ENCODE measurements at places on chromosomes 12 and 14.

- DNase-seq: no peak
These were observed 25.3 kb downstream of the PHLDA1 start for GRCh38 chr12:76006028-76006925.

- DNase-seq: no peak
These were observed 458.4 kb upstream of the RGS6 start for GRCh38 chr14:71473843-71474242.

DNA sequence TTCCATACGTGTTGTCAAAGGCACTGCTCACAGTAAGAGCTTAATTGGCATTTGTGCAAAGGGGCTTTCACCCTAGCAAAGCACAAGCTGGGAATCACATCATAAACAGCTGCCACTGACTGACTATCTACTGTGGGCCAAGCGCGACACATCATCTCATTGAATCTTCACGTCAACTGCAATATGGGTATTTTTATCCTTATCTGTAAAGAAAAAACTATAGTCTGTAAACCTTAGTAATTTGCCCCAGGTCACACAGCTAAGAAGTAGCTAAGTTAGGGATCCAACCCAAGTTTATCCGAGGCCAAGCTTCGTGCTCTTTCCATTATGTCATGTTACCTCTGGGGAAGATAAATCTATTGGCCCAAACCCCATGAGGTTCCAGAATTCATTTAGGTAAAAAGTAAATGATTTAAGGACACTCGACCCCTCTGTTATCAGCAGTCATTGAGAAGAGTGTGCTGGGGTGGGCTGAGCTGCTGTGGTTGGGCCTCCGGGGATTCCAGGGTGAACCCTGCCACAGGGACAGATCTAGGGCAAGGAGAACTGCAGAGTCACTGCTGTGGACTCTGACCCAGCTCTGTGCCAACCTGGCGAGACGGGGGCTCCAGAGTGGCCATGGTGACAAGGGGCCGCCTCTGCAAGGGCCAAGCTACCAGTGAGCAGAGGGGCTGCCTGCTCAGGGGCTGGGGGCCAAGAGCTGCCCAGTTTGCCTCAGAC is 27.6 kb downstream of the NCKAP5L start:
- DNase-seq: no peak

- DNase-seq: no peak
These were observed 184.1 kb downstream of the CCER1 start for GRCh38 chr12:90770861-90771260.

DNA sequence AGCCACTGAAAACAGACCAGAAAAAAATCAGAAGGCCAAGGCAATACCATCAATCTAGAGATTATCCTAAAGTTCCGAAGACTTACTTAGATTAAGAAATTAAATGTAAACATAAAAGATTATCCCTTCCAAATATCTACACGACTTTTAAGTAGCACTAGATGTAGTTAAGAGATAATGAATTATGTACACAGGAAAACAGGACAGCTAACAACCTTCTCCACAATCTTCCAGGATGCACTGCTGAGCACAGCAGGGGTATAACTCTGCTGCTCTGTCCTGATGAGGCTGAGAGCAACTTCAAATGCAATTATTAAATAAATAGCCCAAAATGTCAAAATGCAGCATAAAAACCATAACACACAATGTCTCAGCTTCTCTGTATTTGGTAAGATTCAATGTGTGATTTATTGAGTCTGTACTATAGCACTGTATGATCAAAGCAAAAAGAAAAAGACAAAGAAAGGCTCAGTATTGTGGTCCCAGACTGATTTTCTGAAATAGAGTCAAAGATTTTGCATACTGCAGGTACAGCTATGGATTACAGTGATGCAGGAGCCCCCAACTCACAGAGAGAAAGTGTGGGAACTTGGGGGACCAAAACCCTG is 56.9 kb downstream of the TMTC1 start:
- DNase-seq: no peak

- no peak for DNase-seq
These were observed 4.0 kb downstream of the PNN start for GRCh38 chr14:39179042-39179441.

GRCh38 chr12:57623811-57624390 is 9.1 kb downstream of the B4GALNT1 start:
- DNase-seq: no peak

GRCh38 chr14:101552786-101553231 is 8.5 kb upstream of the DIO3 start:
- DNase-seq: no peak

GRCh38 chr12:46360908-46361666 is 11.5 kb downstream of the SLC38A2 start:
- DNase-seq: no peak

- no peak for DNase-seq
These were observed 215.8 kb upstream of the DIO2 start for GRCh38 chr14:80427101-80427500.

DNA sequence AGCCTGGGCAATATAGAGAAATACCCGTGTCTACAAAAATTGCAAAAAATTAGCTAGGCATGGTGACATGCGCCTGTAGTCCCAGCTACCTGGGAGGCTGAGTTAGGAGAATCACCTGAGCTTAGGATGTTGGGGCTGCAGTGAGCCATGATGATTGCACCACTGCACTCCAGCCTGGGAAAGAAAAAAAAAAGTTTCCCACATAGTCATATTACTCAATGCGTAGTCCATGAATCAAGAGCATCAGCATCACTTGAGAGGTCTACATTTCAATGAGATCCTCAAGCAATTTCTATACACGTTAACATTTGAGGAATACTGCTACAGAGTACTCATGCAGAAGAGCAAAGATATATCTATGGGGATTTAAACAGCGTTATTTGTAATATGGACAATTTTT is 5.2 kb upstream of the LRRC23 start:
- DNase-seq: no peak

DNA sequence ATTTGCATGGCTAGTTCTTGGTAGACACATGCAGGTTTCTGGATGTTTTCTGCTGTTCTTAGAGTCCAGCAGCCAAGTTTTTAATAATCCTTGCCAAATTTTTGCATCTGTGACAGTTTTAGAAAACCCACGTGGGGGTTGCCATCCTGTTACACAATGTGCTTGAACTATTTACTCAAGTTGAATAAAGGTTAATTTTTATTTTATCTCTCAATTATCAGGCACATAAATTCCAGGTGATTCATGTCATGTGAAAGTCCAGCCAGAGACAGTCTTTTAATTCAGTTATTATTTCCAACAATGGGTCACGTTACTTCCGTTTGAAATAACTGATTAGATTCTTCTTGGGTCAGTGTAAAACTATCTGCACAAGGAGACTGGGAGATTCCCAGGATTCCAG is 15.7 kb downstream of the MYRFL start:
- no peak for DNase-seq

DNA sequence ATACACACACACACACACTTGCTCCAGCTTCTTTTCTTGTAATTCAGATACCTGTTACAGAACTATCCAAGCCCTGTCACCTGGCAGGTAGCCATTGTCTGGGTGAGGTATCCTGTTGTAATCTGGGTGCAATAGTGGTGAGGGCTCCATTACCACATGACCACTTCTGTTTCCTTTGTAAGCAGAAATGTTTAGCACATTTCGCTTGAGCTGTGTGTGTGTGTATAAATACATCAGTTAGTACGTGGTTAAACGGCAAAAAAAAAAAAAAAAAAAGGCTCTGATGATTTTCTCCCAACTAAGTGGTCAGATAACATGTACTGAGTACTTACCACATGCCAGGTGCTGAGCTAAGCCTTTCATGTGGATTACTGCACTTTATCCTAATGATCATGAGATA is 129.3 kb upstream of the SSTR1 start:
- no peak for DNase-seq

GRCh38 chr12:58372298-58372697 is 430.9 kb downstream of the ATP23 start:
- DNase-seq: no peak

- DNase-seq: no peak
These were observed 34.7 kb upstream of the ADAMTS20 start for GRCh38 chr12:43586646-43587245.

DNA sequence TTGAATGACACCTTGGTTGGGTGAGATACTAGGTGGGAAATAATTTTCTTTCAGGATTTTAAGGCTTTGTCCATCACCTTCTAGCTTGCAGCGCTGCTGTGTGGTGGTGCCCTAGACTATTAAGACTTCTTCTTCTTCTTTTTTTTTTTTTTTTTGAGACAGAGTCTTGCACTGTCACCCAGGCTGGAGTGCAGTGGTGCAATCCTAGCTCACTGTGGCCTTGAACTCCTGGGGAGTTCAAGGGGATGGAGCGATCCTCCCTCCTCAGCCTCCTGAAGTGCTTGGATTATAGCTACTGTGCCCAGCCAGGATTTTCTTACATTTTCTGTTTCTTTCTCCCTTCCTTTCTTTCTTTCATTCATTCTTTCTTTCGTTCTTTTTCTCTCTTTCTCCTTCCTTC is 10.3 kb upstream of the MTA1 start:
- DNase-seq: no peak

DNA sequence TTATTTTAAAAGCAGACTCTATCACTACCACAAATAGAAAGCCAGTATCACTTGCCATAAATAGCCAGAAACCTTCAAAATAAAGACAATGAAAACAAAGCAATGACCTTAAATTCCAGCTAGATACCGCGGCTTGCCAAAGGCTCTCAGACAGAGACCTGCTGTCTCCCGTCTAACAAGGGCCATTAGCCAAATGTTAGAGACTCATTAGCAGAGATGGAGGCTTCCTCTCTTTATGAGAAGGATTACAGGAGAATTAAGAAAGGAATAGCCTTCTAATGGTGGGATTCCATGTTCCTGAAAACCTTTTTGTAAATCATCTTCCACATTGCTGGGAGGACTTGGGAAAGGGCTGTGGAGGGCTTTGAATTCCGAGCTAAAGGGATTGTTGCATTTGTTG is 206.7 kb downstream of the AACS start:
- DNase-seq: no peak

GRCh38 chr14:97290065-97290464 is 492.9 kb downstream of the VRK1 start:
- DNase-seq: no peak

- DNase-seq: no peak
These were observed 2.0 kb downstream of the DENND5B start for GRCh38 chr12:31588976-31589375.

- DNase-seq: no peak
These were observed 171.9 kb upstream of the KITLG start for GRCh38 chr12:88752183-88752582.

DNA sequence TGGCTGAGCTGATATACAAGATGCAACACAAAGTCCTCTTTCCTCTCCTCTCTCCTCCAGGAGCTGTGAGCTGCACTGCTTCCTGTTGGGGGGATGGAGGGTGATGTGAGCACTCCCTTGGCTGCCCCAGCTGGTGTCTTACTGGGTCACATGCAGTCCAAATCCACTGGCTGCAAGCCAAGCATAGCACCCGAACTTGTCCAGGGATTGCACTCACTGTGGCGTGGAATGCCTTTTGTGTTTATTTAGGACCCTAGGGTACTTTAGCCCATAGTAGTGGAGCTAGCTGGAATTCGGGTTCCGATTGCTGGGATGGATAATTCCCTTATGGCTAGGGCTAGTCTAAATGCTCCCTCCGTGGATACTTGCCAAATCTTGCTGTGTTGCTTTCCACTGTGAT is 424.9 kb upstream of the SYT1 start:
- DNase-seq: no peak

- DNase-seq: no peak
These were observed 16.8 kb downstream of the FLVCR2 start for GRCh38 chr14:75595226-75595625.

DNA sequence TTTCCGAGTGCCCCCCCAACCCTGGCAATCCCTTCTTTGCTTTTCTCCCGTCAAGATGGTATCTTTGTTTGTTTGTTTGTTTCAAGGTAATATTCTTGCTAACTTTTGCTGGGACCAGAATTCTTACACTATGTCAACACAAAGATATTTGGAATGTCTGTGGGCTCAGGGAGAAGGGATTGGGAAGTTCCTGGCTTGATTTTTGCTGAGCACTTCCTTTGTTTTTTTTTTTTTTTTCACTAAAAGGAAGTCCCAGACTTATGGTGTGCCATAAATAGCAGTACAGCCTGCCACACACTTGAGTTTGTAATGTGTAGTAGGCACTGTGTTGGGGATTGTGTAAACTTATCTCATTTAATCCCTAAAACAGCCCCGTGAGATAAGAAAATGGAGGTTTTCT is 11.2 kb upstream of the RNU6-7 start:
- DNase-seq: no peak

- no peak for DNase-seq
These were observed 75.2 kb upstream of the TMCC3 start for GRCh38 chr12:94725375-94726168.

DNA sequence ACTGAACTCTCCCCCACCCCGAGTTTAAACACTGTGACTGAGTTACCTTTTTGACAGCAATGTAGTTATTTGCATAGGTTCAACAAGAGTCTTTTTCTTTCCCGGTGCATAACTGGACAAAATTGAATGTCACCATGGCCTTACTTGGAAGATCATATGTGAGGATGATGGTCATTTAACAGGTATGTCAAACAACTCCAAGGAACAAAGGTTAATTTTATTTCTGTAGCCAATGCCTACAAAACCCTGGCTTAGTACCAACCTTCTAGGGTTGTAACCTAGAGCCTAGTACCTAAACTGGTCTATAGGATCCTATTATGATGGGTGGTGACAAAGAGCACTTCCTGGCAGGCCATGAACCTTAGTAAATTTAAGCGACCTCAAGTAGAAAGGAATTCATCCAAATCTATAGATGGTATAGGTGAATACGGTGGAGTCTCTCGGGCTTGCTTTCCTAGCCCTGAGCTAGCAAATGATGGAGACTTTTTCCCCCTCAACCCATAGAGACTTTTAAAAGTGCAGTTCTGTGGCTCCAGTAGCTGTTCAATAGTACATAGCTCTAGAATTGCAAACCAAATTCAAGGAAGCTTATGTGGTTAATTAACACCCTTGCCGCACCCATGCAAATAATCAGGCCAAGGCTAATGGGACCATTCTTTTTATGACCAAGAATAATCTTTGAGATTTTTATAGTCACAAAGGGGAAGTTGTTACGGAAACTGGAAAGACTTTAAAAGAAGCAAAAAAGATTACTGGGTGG is 89.0 kb downstream of the SLC38A1 start:
- DNase-seq: no peak

DNA sequence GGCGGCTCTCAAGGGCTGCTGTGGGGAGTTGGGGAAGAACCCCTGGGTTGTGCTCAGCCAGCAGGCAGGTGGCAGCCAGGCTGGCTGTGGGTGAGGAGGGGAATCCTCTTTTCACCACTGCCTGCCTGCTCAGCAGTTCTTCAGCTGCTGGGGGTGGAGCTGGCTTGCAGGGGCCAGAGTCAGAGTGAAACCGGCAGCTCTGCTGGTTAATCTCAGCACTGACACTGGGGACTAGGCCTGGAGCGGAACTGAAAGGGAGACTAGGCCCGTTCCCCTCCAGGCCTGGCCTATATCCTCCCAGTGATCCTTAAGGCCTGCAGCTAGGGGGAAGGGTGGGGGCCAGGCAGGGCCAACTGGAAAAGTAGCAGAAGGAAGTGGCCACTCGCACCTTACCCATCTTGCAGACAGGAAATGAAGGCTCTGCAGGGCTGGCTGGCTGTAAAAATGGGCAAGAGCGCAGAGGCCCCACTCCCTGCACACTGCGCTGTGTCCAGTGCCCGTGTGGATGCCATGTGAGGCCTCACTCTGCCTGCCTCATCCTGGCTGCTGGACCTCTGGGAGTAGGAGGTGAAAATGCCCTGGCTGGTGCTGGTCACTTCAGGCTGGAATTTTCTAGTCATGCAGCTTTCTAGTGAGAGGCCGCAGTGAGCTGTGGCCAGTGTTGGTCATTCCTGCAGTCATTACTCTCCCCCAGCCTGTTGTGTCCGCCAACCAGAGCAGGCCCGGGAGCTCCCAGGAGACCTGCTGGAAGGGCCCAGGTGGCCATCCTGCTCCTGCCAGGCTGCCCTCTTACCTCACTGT is 39.4 kb downstream of the SH2B3 start:
- DNase-seq: peak; percentile 69

- DNase-seq: no peak
These were observed 4.4 kb downstream of the MAP4K5 start for GRCh38 chr14:50528000-50528399.
